ENCODE measurements at places on chromosomes 11 and 22.

DNA sequence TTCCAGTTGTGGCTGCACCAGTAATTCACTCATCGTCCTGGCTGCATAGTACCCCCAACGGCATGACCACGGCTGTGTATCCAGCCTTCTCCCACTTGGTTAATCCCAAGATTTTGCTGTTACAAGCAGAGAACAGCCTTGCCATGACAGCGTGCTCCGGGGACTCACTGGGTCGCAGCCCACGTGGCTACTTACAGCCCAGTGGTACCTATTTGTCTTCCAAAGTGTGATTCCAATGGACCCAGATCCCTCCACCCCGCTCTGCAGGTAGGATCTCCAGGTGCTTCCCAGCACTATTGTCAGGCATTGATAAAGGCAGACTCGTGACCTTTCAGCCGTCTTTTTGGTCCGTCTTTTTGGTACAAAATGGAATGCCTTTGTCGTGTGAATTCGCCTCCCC is 119.0 kb upstream of the FGF3 start:
- DNase-seq, result no peak

- DNase-seq, result no peak
Measured at GRCh38 chr11:95088946-95089619, 563 bp upstream of the ENDOD1 start.

DNA sequence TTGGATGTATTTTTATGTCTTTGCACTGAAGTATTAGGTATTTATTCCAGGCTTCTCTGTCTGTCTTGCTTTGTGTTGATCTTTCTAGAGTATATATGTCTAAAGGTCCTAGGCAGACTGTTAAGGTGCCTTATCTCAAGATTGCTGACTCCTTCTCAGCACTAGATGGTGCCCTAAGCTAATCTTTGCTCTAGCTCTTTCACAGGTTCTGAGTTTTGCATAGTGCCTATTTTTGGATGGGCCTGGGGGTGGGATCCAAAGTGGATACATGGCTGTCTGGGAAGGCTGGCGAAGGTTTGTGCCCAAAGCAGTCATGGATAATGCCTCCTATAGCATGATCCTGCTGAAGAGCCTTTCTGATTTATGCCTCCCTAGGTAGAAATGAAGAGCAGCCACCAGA is 154.9 kb downstream of the TRPC6 start:
- no peak for DNase-seq

DNA sequence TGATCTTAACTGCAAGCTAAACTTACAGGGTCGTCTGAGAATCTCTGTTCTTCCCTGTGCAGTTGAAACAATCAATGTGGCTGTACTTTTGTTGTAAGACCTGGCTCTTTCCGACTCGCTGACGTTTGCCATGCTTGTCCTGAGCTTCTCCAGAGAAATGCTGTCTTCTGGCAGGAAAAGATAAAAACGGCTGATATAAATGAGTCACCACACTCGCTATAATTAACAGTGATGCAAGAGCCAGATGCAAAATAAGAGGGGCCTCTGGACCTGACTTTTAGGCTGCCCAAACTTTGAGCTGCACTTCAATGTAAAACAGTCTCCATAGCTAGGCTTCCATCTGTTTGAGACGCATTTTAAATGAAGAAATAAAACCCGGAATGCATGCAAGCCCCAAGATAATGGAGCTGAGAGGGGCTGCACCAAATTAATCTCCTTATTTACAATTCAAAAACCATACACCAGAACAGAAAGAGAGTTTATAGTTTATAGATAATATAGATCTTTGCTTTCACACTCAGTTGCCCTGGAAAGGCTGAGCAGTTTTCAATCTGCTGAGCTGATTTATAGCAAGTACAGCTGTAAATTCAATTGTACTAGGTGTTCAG is 48.5 kb downstream of the WT1 start:
- no peak for DNase-seq
